MCF 10A (cell line): ENCODE measurements at places on chromosomes 5 and 9. TPM values are rescaled to one million over a fixed set of nuclear protein-coding genes. Genes with fewer than 3 reads are reported as not detected.

GRCh38 chr9:13939701-13940490 is 374.0 kb downstream of the NFIB start:
- no peaks in the 10 kb centered on the region for H3K36me3 ChIP-seq
- DNase-seq, result no peak
- H3K4me1 ChIP-seq, result peaks cover 19% of the 10 kb centered on the region
- H3K27me3 ChIP-seq, result no peaks in the 10 kb centered on the region

- H3K36me3 ChIP-seq, result no peaks in the 10 kb centered on the region
- H3K4me3 ChIP-seq, result no peak overlapping the region
- H3K4me1 ChIP-seq, result no peaks in the 10 kb centered on the region
- H3K27me3 ChIP-seq, result no peaks in the 10 kb centered on the region
- no peak for DNase-seq
- H3K27ac ChIP-seq, result no peak overlapping the region
Observed at GRCh38 chr9:136310273-136311030, 6.6 kb upstream of the CCDC187 start.

SLC34A3 gene
- total RNA-seq, result not detected in 2 replicates

SLC6A19 gene
- total RNA-seq, result not detected in 2 replicates

DAB2IP gene
- 15.5 and 17.0 TPM in 2 replicates for total RNA-seq

HNRNPH1 gene
- total RNA-seq, result 907 and 981 TPM in 2 replicates
